ENCODE measurements at places on chromosomes 16 and 17.
A peak's percentile ranks its signal among the peaks of the same experiment; 100 is the strongest.

DNA sequence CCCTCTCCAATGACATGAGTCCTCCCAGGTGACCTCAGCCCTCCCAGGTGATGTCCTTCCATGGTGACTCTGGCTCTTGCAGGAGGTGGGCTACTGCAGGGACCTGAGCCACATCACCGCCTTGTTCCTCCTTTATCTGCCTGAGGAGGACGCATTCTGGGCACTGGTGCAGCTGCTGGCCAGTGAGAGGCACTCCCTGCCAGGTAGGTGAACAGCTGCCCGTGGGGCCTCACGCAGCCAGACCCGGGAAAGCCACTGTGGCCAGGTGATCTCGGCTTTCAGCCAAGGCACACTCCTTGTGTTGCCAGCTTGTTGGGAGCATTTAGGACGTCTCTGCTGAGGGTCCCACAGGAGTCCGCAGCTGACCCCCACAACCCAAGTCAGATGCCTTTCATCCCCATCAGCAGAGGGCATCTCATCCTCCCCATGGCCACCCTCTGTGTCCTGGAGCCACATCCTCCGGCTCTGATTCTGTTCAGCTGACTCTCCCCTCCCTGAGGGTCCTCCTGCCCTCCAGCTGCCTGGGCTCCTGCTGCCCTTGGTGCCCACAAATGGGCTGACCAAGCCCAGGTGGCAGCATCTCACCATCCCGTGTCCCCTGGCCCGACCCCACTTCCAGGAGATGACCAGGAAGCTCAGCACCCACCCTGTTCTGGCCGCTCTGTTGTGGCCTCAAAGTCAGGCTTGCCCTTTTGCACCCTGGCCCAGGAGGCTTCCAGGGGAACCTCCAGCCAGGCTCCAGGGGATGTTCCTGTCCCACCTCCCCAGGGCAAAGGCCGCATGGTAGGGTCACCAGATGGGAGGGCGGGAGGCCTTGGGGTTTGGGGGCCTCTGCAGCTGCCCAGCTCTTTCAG, 20.1 kb downstream of the USP6 start:
- DNase-seq: no peak

- no peak for DNase-seq
Measured at GRCh38 chr17:45406107-45406506, 26.6 kb downstream of the ARHGAP27 start.

GRCh38 chr16:30901201-30902028, 5.0 kb downstream of the CTF1 start:
- no peak for DNase-seq

DNA sequence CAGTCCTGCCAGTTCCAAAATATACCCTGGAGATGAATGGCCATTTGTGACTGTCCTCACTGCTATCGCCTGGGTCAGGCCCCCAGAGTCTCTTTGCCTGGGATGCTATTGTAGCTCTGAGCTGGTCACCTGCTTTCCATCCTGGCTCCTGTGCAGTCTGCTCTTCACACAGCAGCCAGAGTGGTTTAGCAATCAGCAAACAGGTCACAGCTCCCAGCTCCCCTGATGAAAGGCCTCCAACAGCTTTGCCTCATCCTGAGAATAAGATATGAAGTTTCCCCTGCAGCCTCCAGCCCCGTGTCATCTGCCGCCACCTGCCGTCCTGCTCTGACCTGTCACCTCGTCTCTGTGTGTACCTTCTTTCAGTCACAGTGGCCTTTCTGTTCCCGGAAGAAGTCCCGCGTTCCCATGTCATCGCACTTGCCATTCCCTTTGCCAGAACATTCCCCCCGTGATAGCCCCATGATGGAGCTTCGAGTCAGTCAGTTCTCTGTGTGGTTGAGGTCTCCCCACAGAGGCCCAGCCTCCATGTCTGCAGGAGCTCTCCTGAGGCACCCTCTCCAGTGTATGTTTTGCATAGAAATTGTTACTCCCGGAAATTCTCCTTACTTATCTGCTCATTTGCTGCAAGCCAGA, 281.5 kb downstream of the SNX29 start:
- DNase-seq: no peak

DNA sequence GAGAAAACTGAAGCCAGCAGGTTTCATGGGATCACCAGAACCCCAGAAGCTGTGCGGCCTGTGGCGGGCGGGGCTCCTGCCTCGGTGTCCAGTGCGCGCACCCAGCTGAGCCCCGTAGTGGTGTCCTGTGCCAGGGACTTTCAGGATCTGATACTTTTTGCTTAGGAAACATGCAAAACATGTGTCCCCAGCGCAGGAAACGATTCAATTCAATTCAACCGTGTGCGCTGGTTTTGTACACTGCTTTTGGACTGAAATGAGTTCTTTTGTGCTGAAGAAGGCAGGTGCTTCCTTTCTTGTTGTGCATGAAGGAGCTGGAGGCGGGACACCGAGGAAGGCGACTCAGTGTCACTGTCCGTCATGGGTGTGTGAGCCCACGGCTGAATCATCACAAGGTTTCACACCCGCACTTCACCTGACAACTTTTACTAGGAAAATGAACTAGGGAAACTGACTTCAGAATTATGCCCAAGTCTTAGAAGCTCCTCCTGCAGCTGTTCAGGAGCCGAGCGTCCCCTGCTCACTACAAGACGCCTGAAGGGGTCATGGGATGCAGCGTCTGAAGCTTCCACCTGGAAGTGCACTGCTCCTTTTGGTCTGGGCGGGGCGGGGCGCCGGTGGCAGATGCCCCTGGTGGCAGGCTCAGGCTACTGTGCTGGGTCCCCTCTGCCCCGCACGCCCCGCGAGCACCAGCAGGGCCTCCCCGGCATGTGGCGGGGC, 31.4 kb upstream of the ZNF750 start:
- DNase-seq: no peak

GRCh38 chr17:17685775-17686291, 4.6 kb downstream of the RAI1 start:
- peak; percentile 91 for DNase-seq

- DNase-seq: no peak
Measured at GRCh38 chr17:73248532-73248931, 13.1 kb downstream of the CPSF4L start.

DNA sequence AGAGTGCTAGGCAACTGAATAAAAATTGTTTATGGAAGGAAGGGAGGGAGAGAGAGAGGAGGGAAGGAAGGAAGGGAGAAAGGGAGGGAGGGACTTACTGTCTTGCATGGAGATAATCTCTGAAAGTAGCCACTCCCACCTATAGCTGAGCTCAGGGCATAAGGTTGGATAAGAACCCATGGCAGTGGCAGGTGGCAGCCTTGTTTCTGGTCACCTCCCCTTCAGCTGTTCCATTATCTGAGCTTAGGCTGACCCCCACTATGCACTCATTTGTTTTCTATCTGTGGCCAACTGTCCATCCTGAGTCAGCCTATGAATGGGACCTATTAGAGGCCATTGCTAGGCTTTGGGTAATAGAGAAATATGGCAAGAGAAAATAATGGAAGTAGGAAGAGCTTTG, 25.3 kb upstream of the MTMR4 start:
- no peak for DNase-seq

DNA sequence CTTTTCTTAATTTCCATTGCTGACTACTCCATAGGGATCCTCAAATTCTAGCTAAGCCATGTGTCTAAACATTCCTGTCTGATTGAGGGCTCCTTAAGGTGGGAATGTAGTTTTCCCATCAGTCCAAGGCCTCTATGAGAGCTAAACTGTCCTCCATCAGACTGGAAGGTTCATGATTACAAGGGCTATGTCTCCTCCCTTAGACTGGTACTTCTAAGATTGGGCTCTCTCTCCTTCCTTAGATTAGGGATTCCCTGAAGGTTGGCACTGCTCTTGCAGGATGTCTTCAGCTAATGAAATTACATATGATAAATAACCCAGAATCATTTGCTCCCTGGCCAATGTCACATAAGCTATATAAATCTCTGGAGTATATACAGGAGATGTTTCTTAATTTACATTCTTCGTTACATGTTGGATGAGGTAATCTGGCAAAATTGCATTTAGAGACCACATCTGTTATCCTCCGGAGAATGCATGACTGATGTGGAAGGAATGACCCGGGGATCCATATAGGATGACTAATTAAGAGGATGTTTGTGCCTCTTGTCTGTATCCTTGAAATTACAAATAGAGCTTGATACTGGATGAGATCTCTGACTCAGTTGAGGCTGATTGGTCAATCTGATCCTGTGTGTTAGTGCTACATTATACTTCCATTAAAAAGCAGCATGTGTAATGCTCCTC, 14.2 kb downstream of the B4GALNT2 start:
- DNase-seq: peak; percentile 65

GRCh38 chr16:79563921-79564320, 36.6 kb downstream of the MAF start:
- no peak for DNase-seq

DNA sequence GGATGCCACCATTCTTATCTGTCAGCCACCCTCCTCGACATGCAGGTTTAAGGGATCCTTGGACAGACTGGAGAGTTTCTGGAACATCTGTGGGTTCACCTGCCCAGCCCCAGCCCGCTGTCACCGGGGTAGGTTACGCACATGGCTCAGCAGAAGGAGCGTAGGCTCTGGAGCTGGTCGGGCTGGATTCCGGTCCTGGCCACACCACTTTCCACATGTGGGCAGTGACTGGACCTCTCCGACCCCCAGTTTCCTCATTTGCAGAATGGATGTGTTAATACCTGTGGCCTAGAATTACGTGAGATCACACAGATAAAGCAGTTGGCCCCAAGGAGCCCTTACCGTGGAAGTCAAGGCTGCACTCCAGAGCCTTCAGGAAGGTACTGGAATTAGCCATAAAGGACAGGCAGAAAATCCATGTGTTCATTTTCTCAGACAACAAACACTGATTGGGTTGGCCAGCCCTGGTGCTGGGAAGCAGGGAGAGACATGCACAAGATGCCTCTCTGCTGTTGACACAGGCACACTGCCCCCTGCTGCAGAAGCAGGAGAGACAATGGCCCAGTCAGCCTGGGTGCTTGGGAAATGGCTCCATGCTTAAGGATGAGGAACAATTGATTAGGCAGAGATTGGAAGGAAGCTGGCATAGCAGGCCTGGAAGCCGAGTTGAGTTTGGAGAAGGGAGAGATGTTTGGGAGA, 58.8 kb downstream of the SF3B3 start:
- DNase-seq: no peak

GRCh38 chr17:62882284-62882683, 74.2 kb upstream of the MARCHF10 start:
- DNase-seq: no peak

- no peak for DNase-seq
Measured at GRCh38 chr17:57586742-57587141, 158.4 kb downstream of the CCDC182 start.

DNA sequence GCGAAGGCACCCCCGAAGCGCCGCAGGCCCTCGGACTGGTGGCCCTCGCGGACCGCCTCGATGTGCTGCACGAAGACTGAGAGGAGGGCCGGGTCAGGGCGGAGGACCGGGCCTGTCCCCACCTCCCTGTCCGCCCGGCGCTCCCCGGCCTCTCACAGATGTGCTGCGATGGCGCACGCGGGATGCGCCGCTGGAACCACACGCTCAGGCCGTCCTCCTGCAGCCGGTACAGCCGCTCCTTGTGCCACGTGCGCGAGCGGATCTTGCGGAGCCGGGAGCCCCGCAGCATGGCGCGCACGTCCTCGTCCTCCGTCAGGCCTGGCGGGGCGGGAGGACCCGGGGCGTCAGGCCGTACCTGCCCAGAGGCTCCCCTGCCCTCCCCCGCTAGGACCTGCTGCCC, 11.3 kb downstream of the PLCD3 start:
- DNase-seq: no peak

DNA sequence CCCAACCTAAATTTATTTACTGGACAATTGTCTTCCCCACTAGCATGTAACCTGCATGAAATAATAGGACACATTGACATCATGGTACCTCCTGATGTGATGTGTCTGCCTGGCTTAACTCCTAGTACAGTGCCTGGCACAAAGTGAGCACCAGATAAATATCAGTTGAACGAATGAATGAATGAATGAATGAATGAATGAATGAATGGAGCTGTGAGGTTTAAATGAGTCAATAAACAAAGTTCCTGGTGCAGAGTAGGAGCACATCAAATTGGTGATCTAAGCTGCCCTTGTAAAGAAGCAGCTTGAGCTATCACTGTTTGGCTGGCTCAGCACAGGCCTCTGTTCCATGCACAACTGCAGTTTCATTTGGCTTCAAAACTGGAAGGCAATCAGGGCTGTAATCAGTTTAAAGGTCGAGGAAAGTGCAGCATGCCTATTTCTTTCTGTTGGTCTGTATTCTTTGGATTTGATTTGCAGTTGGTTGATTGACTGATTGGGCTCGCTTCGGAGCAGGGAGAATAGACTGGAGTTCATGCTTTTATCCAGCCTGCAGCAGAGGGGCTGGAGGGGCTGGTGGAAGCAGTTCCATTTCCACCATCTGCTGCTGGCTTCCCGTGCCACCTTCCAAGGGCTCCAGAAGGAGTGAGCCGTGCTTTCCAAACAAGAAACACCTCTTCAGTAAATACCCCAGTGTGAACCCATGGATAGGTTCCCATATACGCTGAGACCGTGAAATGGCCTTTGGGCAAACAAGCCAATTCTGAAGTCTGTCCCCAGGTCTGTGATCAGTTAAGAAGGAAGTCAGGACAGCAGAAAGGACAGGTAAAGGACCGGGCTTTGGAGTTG, 54.6 kb downstream of the GPRC5B start:
- DNase-seq: no peak

DNA sequence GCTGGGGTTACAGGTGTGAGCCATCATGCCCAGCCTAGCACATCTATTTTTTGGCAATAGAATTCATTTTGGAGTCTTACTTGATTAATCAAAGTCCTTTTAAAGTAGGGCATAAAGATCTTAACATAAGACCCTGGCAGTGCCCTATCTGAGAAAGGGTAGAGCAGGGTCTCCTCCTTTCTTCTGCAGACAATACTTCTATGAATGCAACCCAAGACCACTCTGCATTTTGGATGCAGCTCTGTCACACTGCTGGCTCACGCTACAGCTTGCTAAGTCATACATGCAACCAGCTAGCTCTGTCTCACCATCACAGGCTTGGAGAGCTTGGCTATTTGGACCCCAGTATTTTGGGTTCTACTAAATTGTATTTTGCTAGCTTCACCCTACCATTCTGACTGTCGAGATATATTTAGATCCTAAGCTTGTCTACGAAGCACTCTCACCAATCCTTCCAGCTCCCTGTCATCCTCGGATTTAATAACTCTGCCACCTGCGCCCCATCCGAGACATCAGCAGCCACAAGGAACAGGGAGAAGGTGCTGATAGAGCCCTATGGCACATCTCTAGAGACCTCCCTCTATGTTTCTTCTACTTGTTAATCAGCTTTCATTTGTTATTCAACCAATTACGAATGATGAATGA, 45.1 kb downstream of the RBFOX3 start:
- DNase-seq: no peak

DNA sequence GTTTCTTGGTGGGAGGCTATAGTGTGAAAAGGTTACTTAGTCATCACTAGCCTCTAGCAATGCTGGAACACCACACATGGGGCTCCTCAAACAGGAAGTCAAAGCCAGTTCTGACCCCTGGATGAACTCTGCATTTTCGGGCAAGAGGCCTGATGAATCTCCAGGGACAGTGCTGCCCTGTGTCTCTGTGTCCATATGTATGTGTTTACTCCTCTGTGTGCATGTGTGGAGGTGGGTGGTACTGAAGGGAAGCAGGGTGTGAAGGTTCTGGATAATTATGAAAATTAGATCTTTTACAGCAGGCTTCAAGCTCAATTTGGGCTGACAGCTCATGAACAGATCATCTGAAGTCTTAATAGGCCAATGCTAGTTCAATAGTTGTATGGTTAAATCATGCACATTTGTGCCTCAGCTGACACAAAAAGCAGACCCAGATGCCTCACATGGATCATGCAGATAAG, 133.6 kb downstream of the SNX11 start:
- DNase-seq: peak; percentile 56

Measured in kidney glomerular epithelial cell (primary cell).